ENCODE measurements at places on chromosomes 3 and 15.
A peak's percentile ranks its signal among the peaks of the same experiment; 100 is the strongest.

GRCh38 chr3:103006526-103007183, 571.8 kb downstream of the ZPLD1 start:
- DNase-seq, result peak; percentile 37

DNA sequence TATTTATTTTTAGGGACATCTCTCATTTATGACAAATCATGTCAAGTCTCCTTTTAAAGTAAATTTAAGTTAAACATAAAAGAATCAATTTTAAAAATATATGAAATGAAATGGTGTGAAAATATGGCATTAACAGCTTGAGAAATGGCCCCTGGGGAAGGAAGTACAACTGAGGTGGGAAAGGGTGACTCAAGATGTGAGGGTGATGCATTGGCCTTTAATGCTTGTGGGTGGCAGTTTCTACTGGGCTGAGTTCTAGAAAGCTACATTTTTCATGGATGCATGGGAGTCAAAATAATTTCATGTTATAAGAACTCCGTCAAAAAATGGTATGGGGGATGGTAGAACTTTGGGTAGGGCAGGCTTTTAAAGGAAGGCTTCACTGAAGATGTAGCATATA, 708.8 kb upstream of the CFAP20DC start:
- DNase-seq, result no peak

DNA sequence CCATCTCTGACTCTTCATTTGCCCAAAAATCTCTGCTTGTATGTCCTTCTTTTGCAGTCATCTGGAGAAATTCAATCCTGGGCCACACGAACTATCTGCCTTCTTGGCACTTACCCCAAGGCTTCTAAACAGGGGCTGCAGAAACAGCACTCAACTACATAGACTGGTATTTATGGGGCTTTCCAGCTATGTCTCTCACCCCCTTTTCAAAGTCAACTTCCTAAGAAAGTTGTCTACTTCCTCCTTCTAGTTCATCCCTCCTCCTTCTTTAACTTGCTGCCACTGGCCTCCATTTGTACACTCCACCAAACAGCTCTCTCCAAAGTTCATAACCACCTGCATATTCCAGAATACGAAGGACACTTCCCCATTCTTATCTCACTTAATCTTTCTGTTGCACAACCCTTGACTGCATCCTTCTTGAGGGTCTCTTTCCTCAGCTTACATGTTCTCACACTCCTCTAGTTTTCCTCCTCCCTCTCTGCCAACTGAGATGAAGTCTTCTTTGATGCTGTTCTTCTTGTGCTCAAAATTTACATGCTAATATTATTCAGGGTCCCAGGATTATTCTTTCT, 55.2 kb downstream of the PLD1 start:
- DNase-seq, result no peak

GRCh38 chr3:189598530-189599225, 32.5 kb upstream of the TP63 start:
- DNase-seq, result no peak

GRCh38 chr3:42159147-42159546, 68.0 kb downstream of the TRAK1 start:
- no peak for DNase-seq

- DNase-seq, result no peak
Observed at GRCh38 chr15:84960391-84961113, 21.1 kb upstream of the PDE8A start.

DNA sequence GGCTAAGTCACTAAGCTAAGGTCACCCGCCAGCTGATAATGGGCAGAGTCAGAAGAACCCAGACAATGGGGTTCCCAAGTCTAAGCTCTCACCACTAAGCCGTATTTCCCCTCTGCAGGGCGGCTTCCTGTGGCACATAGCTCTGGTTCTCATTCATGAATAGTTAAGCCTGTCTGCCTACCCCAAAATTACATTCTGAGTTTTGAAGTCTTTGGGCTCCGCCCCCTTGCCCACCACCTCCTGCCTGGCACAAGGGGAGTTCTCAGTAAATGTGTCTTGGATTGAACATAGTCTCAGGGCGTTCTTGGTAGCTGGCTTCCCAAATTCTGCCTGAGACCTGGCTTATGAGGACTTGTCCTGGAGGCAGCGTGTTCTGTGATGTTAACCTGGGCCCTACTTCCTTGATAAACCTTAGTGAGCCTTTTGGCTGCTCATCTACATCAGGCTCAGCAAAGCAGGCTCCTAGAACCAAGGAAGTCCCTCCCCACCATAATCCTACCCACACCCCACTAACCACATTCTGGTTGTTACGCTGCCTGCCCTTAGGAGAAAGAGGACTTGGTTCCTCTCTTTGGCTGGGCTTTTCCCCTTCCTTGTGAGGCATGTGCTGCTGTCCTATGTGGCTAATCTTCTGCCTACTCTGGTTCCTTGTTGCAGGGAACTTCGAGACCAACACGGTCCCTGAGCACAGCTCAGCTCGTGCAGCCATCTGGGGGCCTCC, 54.9 kb downstream of the STARD5 start:
- DNase-seq, result no peak

DNA sequence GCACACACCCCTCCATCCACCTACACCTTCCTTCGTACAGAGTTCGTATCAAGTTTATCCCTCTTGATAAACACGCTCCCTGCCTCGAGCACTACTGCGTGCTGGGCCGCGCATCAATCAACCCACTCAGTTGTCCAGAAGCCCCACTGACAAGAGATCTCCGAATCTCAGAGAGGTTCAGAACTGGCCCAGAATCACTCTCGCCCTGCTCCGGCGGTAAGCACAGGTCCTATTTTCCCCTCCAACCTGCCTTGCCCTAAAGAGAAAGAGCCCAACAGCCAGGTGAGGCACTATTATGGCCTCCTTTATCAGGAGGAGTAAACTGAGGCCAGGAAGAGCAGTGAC, 494 bp upstream of the NISCH start:
- no peak for DNase-seq

GRCh38 chr15:70870051-70870450, 16.1 kb upstream of the LARP6 start:
- DNase-seq, result no peak

- DNase-seq, result no peak
Observed at GRCh38 chr3:10669490-10670048, 146.5 kb upstream of the SLC6A11 start.

DNA sequence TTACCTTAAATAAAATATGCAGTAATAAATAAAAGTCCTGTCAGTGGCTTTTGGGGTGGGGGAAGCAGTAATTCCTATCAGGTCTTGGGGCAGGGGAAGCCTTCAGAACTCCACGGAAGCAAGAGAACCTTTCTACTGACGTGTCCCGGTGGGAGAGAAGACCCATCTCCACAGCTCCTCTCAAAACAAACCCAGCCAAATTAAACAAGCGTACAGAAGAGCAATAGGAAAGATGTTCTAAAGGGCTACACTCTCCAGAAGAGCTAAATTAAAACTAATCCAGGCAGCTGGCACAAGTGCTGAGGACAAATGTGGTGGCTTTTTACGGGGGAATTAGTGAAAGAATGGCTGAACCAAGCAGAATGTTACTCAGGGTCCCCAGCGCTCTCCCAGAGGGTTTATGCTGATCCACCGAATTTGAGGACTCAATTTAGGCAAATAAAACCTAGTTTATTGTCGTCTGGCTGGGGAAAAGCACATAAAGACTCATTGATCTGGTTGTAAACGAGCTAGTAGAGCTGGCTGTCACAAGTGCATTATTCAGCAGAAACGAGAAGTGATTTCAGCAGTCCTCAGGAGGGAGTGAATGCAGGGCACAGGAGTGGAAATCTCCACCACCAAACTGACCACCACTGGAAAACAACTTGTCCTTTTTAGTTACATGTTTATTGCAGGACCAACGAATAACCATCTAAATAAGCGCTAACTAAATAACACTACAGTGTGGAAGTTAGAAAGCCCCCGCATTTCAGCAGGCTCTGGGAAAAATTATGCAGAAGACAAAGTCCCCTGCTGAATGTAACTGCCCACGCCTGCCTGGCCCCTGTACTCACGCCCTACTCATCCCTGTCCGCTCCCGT, 13.5 kb downstream of the BFSP2 start:
- DNase-seq, result peak; percentile 7

- no peak for DNase-seq
Observed at GRCh38 chr3:53303957-53304356, 43.4 kb downstream of the DCP1A start.

DNA sequence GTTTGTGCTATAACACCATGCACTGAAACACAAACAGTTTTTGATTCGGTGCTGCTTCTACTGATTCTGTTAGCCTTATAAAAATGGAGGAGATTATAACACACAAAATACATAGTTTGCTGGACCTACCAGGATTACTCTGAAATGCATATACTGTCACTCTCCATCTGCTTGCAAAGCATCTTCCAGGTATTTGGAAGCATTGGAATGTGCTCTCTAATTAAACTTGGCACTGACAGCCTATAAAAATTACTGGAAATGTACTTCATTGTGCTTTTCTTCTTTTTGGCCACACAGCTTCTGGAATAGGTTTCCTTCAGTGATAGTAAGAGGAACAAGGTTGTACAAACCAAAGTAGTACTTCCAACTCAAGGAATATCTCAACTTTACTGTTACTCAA, 376.1 kb downstream of the UNC13C start:
- DNase-seq, result no peak

DNA sequence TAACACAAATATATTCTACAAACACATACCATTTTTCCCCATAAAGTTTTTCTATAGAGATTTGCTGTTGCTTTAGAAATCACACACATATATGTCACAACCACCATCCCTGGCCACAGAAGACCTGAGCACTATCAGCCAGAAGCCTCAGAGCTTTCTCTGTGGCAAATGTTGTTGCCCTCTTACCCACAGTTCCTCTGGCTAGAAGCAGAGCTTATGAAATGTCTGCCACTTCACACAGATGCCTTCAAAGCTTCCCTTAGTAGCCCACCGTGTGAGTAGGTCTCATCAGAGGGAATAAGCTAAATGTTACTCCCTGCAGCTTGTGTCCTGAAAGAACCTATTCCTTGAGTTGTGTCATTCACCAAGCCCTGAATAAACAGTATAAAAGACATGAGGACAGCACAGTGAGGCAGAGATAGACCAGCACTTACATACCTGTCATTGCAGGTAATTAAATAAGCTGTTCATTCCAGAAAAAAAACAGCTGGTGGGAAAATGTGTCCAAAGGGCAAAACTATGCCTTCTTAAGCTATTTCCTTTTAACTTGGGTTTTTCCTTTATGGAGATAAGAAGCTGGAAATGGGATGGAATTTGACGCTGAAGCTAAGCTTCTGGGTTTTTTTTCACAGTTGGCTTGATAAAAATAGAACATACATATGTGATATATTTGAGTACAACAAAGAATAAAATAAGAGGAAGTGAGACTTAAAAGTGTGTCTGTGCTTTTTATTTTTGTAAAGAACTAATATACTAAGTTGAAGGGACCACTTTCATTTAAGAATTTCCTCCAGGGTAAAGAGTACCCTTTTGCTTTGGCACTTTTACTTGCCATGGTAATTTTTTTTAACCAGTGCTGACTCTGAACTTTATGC, 391.4 kb downstream of the KCNH8 start:
- DNase-seq, result no peak

DNA sequence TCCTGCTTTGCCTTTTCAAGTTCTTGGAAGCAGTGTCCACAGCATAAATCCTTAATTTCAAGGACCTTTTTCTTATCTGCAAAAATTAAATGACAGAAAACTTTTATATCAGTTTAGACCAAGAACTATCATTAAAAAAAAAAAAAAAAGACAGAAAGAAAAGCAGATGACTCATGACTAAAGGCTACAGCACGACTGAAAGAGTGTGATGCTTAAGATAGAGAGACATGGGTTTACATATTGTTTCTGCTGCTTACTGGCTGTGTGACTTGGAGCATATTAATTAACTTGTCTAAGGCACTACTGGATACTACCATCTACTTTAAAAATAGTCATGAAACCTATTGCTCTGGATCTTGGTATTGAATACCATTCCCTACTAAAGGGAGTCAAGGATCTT, 62.3 kb downstream of the CEP152 start:
- DNase-seq, result no peak

DNA sequence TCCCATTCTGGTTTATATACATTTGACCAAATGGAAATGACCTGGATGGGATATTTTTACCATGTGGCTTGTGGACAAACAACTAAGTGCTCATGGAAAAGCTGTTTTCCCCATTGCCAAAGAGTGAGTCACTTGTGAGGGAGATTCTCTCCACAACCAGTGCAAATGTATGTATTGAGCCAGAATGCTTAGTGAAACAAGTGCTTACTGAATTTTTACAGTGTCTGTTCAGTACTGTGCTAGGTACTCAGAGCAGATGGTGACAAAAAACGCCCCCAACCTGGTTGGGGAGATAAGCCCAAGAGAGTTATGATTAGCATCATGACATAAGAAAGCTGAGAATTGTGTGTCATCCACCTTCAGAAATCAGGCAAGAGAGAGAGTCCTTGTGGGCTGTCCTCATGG, 2.3 kb downstream of the CHP1 start:
- no peak for DNase-seq

DNA sequence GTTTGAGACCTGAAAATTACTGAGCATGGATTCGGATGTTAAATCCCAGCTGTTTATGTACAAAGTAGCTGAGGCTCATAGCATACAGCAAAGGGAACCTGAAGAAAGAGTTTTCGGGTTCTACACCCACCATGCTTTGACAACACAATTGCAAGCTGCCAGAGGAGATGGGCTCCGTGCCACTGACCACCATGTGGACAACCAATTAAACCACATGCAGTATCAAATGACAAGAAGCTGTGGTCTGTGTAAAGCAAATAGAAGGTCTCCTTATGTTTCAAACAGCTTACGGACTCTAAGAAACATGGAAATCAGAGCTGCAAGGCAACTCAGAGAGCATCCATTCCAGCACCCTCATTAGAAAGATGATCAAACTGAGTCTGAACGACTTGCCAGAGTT, 12.9 kb downstream of the GABRB3 start:
- DNase-seq, result no peak

DNA sequence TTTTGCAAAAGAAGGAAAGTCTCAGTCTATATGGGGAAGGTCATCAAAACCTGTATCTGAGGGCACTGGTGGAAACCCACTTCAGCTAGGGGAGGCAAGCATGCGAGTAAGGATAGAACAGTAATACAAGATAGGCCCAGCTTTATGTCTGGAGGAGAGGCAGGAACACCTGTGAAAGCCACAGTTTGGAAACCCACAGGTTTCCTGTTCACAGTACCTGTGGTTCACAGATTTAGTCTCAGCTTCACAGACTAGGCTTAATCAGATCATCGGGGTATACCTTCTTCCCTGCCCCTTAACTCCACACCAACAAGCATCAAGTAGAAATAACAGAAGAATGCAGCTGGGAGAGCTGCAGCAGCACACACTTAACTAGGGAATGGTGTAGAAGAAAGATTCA, 36.2 kb downstream of the C2CD4B start:
- DNase-seq, result no peak

DNA sequence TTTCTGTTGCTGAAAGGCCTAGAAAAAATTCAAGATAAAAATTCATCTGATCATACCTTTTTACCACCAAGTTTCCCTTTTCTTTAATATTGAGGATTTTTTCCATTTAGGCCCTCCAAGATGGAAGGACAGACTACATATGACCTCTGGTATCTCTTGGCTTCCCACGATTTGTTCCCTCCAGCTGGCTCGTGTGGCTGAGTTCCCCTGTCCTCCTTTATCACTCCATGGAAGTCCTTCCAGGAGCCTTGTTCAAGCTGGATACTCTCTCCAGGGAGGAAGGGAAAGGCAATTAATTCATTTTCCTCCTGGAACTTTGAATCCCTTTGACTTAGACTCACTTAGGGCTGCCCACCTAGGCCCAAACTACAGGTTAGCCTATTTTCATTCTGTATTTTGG, 110.6 kb downstream of the CFAP44 start:
- DNase-seq, result no peak

GRCh38 chr15:94272251-94272898, 41.0 kb downstream of the MCTP2 start:
- DNase-seq, result no peak

Measured in NCI-H345 (cell line).